HepG2 (cell line): ENCODE measurements at places on chromosomes 5 and 9. TPM values are rescaled to one million over a fixed set of nuclear protein-coding genes. Genes with fewer than 3 reads are reported as not detected.
A peak's percentile ranks its signal among the peaks of the same experiment; 100 is the strongest.

The CD274 gene
- 0.49 TPM in 1 of 2 replicates, not detected in the other for total RNA-seq

The SOX30 gene
- total RNA-seq = not detected in 2 replicates

The SH3GLB2 gene
- total RNA-seq = 10.5 and 24.0 TPM in 2 replicates

The C9 gene
- not detected in 2 replicates for total RNA-seq

The ADGRD2 gene
- not detected in 2 replicates for total RNA-seq

The FGF1 gene
- total RNA-seq = not detected in 2 replicates

The NKD2 gene
- total RNA-seq = 0.53 and 0.94 TPM in 2 replicates

The NACC2 gene
- total RNA-seq = 10.5 and 12.3 TPM in 2 replicates

The MEIKIN gene
- total RNA-seq = not detected in 2 replicates

The LHX3 gene
- total RNA-seq = not detected in 2 replicates

The HTR1A gene
- total RNA-seq = not detected in 2 replicates

The OLFML2A gene
- 0.02 TPM in 1 of 2 replicates, not detected in the other for total RNA-seq

The CCNO gene
- 0.07 TPM in 1 of 2 replicates, not detected in the other for total RNA-seq

The HTR4 gene
- not detected in 2 replicates for total RNA-seq

The ANXA2R gene
- total RNA-seq = 0.76 and 0.95 TPM in 2 replicates

The SHOC1 gene
- total RNA-seq = not detected in 2 replicates

DNA sequence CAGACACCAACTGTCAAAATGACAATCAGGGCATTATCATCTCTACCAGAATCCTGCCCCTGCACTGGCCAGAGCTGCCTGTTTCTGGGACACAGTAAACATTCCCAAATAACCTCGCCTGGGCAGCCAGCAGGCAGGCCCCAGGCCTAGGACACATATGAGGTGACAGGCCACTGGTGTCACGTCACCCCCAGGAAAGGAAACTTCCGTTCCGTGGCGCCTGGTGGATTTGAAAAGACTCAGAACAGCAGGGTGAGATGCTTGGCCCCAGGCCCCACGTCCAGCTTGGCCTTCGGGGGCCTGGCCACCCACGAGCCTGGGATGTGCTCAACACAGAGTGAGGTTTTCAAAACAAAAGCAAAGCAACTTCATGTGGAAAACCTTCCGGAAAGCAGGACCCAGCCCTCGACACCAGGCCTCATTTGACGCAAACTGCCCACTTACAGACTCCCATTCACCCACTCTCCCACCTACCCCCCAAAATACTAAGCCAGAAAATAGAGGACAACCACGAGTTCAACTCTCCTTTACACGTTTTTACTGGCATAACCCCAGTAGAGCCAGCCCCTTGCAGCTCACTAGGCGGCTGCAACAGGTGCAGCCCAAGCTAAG lies 1.2 kb downstream of the SEMA4D start:
- no peak for DNase-seq

DNA sequence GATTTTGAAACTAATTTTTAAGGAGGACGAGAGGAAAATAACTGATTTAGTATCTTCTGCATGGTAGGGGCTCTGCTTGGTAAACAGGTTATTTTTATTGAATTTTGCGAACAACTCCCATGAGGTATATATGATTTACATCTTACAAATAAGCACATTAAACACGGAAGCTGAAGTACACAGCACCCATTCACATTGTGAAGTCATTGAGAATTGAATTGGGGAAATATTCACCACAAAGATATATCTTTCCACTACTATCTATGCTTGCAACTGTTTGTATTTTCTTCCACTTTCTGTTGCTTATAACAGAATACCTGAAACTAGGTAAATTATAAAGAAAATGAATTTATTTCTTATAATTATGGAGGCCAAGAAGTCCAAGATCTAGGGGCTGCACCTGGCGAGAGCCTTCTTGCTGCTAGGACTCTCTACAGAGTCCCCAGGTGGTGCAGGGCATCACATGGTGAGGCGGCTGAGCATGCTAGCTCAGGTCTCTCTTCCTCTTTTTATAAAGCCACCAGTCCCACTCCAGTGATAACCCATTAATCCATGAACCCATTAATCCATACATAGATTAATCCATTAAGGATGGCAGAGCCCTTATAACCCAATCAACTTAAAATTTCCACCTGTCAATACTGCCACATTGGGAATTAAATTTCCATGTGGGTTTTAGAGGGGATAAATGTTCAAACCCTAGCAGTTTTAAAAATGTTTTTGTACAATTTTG lies 79.0 kb upstream of the ZNF608 start:
- DNase-seq = no peak

- DNase-seq = no peak
Measured at GRCh38 chr5:180191716-180192115, 17.3 kb downstream of the RASGEF1C start.

DNA sequence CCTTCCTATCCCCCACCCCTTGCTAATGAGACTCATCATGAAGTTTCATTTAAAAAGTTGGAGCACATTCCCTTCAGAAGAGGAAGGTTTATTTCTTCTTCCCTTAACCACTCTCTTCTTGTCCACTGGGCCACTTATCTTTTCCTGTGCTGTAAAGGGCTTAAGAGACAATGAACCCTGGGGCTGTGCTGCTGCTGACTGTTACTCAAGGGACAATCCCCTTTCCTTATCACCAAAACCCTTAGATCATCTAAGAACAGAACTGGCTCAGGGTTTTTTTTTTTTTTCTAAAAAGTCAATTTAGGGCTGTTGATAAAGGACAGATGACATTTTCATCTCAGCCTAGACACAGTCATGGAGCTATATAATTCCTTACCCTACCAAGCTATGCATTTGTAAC lies 29.6 kb downstream of the CAPSL start:
- DNase-seq = no peak

DNA sequence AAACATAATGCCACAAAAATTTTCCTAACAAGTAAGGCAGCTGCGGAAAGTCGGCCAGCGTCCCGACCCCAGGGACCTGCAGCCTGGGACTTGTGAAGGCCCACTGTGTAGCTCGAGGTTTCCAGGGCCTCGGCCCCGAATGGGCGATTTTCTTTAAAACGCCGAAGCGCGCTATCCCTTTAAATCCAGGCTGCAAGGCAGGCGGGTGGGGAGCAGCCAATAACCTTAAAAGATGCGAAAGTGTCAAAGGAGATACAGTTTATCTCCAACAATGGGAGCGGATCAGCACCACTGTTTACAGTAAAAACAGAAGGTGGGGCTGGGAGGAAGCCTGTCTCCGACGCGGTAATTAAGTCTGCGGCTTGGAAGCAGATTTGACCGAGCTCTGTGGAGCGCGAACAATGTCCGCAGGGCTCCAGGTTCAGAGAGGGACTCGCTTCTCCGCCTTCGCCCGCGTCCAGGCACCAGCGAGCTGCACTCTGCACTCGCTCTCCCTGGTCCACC lies 1.7 kb upstream of the ZSWIM6 start:
- DNase-seq = peak; percentile 10

DNA sequence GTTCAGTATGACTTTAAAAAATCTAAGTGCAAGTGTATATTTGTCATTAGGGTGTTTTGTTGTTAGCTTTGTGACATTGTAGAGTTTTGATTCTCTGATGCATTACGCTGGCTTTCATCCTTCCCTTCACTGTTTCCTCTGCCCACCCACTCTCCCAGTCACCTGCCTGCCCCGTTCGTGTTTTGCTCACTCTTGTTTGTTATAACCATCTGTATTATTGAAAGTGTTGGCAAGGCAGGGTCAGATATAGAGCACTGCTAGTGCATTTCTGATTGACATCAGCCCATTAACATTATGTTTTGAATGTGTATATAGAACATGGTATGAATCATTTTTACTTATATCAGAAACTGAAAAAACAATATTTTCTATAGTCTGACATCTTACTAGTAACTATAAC lies 27.3 kb downstream of the SCGB3A1 start:
- DNase-seq = no peak

- peak; percentile 57 for DNase-seq
Measured at GRCh38 chr9:14314424-14314928, 535 bp upstream of the NFIB start.

DNA sequence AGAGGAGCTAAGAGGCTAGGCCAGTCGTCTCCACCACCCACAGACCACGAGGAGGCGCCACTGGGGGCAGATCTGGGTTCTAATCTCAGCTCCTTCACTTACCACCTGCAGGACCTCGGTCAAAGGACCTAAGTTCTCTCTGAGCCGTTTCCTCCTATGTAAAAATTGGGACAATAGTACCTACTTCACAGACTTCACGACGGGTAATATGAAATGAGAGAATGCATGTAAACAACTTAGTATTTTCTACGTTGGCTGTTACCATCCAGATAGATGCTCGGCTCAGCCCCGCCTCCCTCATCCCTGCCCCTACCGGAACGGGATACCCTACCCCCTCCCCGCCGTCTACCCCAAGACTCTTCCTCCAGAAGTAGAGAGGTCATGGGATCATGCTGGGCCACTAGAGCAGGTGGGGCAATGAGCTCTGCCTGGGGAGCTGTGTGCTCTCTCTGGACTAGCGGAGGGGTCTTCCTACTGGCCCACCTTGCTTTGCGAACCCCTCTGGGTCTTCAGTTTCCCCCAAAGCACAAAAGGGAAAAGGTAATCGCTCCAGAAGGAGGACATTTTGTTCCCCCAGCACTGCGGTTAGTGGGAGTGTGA lies 541 bp downstream of the GNPDA1 start:
- peak; percentile 9 for DNase-seq

- DNase-seq = no peak
Measured at GRCh38 chr5:4625206-4625896, 514.8 kb upstream of the ADAMTS16 start.

DNA sequence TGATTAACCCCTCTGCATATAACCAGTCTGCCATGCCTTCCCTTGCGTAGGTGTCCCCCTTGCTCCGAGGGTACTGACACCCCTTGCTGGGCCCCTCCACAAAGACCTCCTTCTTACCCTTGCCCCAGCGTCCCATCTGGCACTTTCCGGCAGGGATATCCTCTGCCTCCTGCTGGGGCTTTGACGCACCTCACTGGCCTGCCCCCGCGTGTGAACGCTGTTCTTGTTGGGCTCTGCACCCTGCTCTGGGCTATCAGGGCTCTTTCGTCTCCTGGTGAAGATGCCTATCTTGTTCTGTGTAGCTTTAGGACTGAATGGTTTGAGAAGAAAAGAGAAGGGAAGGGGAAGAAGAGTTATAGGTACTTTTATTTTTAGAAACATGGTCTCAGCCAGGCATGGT lies 53.0 kb downstream of the SUB1 start:
- DNase-seq = no peak

GRCh38 chr5:165184183-165184582 lies 1678.8 kb downstream of the MAT2B start:
- DNase-seq = no peak

GRCh38 chr9:95770653-95771131 lies 104.8 kb upstream of the ERCC6L2 start:
- DNase-seq = no peak

DNA sequence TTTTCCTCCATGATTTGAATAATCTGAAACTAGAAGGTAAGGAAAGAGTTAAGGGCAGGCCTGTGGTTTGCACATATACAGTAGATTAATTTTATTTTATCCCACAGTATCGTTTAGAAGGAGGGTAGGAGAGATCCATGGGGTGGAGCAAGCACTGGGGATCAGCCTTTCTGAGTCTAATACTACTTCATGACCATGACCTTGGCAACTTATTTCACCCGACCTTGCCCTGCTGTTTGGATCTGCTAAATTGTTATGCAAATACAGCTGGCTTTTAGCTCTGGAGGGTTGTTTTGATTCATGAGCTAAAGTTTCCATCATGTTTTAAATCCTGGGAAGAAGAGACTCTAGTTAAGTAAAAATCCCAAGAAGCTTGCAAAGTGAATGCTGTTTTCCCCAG lies 864 bp upstream of the GRIN3A start:
- no peak for DNase-seq

GRCh38 chr5:119269061-119269944 lies 86.5 kb upstream of the TNFAIP8 start:
- peak; percentile 10 for DNase-seq

DNA sequence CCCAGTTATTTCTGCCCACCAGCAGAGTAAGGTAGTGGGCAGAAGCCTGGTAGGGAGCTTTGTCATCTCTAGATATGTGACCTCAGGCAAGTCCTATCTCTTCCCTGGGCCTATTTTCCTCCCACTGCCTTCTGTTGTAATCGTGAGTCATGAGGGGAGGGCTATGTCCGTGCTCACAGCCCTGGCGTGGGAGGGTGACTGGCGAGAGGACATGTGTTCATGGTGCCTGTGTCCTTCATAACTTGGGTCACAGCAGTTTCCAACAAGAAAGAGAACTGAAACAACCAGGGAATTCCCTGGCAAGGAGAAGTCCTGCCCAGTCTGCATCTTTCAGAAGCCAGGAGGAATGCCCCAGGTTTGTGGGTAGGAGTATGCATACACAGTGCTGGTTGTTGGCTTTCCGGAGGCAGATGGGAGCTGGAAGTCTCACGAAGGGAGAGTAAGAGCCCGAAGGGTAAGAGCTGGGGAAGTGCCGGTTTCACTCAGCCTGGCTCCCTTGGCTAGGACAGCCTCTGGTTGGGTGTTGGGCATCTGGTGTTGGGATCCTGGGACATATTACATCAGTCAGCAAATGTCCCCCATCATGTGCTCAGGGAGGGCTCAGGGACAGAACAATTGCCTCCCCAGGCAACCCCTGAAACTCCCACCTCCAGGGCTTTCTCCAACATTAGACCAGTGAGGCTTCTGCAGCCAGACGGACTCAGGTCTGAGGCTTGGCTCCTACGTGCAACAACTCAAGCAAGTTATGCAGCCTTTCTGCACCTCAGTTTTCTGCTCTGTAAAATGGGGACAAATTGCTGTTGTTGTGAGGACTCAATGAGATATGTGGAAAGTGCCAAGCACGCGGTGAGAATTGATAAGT lies 4.3 kb upstream of the TIFAB start:
- DNase-seq = peak; percentile 16

- no peak for DNase-seq
Measured at GRCh38 chr5:105963696-105964255, 1707.0 kb downstream of the EFNA5 start.

DNA sequence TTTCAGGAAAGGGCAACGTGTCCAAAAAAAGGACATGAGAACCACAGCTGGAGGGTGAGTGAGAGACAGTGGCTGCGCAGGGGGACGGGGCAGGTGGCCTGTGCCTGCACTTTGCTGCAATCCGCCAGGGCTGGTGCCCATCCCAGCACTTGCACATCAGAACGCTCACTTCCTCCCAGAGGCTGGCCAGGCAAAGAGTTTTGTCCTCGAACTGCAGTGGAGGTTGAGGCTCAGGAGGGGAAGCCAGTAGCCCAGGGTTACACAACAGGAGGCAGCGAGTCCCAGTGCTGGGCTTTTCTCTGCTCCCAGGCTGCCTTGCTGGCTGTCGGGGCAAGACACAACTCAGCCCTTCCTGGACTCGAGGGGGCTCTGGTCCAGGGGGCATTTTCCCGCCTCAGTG lies 33.1 kb downstream of the CRB2 start:
- no peak for DNase-seq

GRCh38 chr5:65050140-65050539 lies 281.4 kb downstream of the CWC27 start:
- DNase-seq = no peak

DNA sequence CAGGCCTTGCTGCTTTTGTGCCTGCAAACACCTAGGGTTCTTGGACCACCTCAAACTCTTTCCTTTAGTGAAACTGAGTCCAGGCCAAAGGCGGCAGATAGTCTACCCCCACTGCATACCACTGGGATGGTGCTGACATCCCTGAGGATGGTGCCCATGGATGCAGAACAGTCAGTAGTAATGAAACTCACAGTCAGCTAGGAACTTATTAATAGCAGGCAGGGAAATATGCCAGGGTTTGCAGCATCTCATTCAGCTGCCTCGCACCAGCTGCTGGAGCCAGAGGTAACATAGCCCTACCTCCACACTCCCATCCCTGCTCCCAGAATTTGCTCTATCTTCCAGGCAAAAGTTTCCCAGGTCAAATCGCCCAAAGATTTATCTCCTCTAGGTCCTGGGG lies 189.1 kb downstream of the SREK1 start:
- no peak for DNase-seq
